Activated CD4-positive, alpha-beta T cell treated with anti-CD3 and anti-CD28 coated beads, Interleukin-2, amount 50 U/mL, for 4 hours (primary cell): ENCODE measurements at places on chromosomes 11 and 22.

DNA sequence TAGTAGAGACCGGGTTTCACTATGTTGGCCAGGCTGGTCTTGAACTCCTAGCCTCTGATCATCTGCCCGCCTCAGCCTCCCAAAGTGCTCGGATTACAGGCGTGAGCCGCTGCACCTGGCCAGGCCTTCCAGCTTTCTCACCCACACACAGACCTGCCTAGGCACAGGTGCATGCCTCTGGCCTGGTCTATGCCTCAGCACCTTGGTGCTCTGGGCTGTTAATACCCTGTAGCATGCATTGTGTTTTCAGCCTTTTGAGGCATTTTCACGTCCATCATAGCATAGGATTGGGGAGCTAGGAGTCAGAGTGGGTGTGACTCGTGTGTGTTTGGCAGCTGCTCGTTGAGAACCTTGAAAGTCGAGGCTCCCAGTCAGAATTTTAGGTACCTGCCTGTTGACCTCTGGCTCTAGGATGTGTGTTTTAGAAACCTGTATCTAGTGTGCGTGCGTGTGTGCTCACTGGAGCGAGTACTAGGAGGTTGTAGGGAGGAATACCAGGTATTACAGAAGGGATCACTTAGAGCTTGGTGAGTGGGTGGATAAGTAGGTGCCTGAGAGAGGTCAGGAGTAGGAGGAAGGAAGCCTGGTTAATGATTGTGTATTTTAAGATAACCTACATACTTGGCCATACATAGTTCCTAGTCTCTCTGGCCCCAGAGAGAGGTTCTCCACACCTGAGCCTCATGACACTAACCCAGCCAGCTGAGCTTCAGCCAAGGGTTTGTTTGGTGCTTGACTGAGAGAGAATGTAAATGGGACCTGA, 20.0 kb downstream of the CRKL start:
- DNase-seq: no peak

DNA sequence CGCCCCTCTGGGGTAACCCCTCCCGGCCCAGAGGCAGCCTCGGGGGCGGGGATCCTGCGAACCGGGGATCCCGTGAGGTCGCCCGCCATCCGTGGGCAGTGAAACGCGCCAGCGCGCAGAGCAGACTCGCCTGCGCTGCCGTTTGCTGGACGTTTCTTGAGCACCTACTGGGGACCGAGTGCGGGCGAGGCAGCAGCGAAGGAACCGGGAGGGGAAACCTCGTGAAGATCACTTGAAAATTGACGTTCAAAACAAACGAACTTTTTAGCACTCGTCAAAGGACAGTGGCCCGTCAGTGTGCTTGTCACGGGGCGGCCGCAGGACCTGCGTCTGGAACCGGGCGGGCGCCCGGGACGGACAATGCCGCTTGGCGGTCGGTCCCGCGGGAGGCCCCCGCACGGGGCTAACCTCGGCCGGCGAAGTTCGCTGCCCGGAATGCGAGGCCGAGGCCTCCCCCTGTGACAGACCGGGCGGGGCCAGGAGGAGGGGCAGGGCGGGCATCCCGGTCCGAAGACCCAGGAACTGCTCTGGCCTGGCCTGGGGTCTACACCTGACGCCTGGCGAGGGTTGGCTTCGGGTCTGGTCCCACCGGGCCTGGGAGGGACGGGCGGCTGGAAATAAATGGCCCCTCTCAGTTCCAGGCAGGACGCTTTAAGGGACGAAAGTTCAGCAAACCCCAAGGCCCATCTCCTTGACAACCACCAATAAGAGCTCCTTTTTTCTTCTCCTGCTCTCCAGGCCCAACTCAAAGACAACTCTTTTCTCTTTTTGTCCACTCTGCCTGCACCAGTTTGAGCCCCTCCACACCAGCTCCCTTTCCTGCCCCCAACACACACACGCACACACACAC, 723 bp upstream of the SCUBE1 start:
- DNase-seq: no peak

- DNase-seq: no peak
These were observed 61.8 kb upstream of the PRODH start for GRCh38 chr22:18997925-18998315.

GRCh38 chr11:17633279-17633986, 85.9 kb upstream of the MYOD1 start:
- no peak for DNase-seq

DNA sequence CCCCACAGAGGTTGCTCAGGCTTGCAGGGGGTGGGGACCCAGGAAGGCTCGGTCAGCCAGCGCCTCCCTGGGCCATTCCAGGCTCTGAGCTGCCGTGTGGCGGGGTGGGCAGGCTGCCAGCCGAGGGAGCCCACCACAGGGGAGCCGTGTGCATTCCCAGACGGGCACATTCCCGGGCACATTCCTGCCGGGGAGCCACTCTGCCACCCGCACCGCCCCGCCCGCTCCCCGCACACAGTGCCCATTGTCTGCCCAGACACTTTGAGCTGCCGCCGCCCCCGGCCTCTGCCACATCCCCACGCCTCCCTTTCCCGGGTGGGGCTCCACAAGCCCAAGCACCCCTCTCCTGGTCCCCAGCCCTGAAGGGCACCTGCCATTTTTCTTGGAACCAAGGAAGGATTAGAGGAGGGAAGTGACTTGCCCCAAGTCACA, 27.4 kb downstream of the RPL3 start:
- DNase-seq: no peak

DNA sequence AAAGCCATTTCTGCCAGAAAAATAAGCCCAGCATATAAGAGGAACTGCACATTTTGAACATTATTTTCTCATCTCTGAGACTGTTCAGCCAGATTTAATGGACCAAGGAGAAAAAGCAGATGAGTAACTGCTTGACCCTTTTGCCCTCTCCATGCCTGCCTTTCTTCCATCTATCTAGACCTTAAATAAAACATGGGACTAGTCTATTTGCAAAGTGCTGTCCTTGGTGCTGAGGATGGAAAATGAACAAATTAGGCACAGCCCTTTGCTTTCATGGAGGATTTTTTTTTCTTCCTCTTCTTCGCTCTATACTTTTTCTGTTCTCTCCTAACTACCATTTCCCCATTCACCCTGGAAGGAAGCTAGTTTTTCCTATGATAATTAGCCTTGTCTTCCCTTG, 361.3 kb downstream of the GRM5 start:
- DNase-seq: no peak

DNA sequence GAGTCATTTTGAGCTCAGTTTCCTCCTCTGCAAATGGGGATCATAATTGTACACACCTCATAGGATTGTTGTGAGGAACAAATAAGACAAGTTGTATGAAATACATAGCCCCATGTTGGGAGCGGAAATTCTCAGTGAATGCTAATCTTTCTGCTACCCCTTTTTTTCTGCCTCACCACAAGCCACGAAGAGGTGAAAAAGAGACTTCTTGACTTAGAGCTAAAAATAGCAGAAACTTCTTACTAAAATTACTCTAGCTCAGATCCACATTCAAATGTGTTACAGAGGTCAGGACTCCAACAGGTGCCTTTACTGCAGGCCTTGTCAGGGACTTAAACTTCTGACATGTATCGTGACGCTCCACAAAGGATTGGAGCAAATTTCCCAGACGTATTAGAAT, 128.5 kb downstream of the MIAT start:
- no peak for DNase-seq

- no peak for DNase-seq
These were observed 21.1 kb downstream of the MRGPRD start for GRCh38 chr11:68959465-68960293.

DNA sequence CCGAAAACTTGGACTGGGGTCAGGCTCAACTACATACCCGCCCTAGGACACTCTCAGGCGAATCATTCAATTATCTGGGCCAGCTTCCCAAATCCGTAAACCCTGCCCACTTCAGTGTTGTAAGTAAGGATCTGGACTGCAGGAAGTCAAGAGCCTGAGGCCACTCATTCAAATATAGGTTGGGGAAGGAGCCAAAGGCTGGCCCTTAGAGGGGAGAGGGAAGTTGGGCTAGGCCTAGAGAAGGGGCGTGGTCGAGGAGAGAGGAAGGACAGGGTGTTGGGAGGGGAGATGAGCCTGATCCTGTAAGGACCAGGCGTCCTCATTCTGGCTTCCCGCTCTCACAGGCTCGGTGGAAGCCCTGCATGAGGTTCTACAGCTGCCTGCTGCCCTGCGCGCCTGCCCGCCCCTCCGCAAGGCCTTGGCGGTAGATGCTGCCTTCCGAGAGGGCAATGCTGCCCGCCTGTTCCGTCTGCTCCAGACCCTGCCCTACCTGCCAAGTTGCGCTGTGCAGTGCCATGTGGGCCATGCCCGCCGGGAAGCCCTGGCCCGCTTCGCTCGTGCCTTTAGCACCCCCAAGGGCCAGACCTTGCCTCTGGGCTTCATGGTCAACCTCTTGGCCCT, 3.0 kb downstream of the SAC3D1 start:
- no peak for DNase-seq

- DNase-seq: no peak
These were observed 2.8 kb downstream of the TMEM109 start for GRCh38 chr11:60916669-60917206.

DNA sequence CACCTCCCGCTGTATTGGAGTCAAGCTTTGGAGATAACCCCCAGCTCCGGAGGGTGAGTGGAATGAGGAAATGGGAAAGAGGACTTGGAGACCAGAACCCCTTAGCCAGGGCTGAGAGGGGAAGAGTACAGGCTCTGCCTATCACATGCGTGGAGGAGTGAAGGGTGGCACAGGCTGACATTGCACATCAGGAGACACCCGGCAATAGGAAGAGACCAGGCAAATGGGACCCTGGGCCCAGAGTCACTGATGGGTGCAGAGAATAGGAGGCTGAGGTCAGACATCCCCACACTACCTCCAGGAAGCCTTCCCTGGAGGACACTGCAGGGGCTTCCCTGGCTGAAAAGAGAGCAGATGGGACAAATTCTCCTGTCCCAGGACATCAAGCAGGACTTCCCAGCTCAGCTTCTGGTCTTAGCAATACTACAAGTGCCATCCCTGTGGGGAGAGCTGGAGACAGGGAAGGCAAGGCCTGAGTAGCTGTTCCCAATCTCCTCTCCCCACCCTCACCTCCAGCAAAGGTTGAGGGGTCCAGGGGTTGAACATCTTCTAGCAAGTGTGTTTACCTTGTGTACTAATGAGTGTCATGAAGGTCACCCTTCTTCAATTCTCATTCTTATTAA, 160.7 kb downstream of the BUD13 start:
- no peak for DNase-seq

DNA sequence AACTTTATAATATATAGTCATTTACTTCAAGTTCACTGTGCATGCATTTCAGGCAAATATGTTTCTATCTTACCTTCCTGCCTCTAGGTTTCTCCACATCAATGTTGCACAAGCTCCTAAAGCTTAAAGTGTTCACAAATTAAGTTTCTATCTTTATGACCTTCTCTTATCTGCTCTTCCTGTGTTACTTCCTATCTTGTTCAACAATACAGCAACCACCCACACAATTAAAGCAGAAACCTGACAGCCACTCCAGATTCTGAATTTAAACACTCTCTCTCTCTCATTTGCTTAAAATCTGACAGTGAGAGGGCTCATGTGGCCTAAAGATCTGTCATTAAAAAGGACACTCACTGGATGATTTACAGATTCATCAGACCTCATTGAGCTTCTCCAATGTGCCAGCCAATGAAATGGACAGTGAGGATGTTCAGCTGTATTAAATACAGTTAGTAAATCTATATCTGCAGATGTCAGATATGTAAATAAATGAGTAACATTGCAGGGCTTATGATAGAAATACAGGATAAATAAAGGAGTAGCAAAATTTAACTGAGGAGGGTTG, 10.9 kb downstream of the PDGFD start:
- no peak for DNase-seq

DNA sequence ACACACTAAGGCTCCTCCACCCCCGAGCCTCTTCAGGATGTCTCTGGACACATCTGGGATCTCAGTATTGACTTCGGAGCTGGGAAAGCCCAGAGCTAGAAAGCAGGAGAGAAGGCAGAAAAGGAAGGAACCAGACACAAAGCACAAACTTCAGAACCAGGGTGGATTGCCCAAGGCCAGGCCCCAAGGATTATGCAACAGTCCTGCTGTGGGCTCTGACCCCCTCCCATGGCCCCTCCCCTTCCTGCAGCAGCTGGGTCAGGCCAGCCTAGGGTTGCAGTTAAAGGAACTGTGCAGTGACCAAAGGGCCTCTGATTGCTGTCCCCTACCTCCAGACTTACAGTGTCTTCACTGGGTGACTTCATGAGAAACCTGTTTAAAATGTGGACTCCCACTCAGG, 5.3 kb downstream of the KCNE3 start:
- DNase-seq: no peak

DNA sequence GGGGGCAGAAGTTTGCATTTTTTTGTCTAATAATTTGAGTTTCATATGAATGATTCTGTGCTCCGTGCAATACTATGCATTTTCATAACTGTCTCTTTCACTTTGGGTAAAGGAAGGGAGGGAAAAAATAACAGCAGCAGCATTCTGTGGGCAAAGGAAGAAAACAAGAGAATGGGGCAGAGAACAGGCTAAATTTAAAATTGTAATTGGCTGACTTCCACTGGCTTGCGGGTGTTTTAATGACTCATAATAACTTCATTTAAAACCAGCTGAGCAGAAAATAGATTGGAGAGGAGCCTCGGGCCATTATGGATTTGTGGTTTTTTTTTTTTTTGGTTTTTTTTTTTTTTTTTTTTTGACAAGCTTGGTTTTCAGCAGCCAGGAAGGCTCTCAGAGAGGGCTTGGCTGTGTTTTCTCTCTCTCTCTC, 107.4 kb downstream of the ZBTB16 start:
- DNase-seq: no peak

DNA sequence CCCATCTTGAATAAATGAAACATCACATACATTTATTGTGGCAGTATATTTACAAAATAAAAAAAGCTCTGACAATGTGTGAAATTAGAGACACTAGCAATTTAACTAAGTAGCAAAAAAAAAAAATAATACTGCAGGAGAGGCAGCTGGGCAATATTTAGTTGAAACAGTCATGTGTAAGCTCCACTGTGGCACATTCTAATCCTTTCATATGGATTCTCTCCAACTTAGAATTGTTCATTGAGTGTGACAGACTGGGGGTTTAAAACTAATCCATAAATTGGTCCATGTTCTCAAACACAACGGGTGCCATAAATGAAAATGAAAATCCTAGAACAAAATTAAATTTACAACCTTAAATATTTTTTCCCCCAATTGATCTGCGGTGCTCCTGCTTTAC, 302.1 kb downstream of the CADM1 start:
- DNase-seq: no peak

DNA sequence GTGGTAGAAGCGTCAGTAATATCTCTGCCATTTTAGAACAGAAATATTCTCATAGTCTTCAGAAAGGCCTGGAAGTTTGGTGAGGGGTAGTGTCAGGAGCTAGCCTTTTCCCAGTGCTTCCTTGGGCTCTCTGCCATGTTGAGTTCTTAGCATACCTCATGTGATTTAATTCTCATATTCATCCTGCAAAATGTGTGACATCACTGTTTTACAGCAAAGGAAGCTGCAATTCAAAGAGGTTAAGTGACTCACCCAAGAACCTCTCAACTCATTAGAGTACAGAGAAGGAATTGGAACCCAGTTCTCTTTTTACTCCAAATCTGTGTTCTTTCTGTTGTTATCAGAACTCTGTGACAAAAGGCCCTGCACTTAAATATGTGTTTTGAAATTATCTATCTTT, 72.1 kb downstream of the RNF169 start:
- no peak for DNase-seq

- no peak for DNase-seq
These were observed 1223.6 kb downstream of the LRRC4C start for GRCh38 chr11:40235841-40236240.
